NCI-H510A (cell line): ENCODE measurements at places on chromosomes 3 and 15.

- no peak for DNase-seq
Measured at GRCh38 chr15:62940755-62941361, 101.7 kb upstream of the TPM1 start.

DNA sequence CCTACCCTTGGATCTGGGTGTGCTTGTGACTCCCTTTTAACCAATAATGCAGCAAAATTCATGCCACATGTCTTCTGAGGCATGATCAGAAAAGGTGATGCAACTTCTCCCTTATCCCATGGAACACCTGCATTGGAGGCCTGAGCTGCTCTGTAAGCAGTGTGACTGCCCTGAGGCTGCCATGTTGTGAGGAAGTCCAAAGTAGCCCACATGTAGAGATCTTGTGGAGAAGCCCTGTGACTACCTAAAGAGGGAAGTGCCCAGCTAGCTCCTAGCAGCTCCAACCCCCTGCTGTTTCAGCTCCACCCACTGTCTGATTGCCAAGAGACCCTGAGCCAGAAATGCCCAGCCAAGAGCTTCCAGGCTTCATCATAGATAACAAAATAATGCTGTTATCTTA lies 6.4 kb upstream of the NR1D2 start:
- no peak for DNase-seq

DNA sequence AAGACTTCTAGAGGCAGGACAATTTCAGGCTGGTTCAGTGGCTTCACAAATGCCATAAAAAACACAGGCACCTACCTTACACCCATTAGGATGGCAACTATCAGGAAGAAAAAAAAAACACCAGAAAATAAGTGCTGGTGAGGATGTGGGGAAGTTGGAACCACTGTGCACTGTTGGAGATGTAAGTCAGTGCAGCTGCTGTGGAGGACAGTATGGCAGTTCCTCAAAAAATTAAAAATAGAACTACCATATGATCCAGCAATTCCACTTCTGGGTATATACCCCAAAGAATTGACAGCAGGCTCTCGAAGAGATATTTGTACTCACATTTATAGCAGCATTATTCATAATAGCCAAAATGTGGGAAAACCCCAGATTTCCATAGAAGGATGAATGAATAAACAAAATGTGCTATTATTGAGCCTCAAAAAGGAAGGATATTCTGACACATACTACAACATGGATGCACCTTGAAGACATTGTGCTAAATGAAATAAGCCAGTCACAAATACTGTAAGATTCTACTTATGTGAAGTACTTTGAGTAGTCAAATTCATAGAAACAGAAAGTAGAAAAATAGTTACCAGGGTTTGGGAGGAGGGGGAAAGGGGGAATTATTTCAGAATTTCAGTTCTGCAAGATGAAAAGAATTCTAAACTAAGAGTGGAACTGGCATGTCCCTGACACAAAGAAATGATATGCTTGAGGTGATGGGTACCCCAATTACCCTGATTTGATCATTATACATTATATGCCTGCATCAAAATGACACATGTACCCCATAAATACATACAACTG lies 40.9 kb downstream of the NR1D2 start:
- no peak for DNase-seq

- no peak for DNase-seq
Measured at GRCh38 chr15:43939070-43939469, 112.3 kb downstream of the WDR76 start.

- DNase-seq, result no peak
Measured at GRCh38 chr3:68997887-68998286, 15.6 kb downstream of the EOGT start.

DNA sequence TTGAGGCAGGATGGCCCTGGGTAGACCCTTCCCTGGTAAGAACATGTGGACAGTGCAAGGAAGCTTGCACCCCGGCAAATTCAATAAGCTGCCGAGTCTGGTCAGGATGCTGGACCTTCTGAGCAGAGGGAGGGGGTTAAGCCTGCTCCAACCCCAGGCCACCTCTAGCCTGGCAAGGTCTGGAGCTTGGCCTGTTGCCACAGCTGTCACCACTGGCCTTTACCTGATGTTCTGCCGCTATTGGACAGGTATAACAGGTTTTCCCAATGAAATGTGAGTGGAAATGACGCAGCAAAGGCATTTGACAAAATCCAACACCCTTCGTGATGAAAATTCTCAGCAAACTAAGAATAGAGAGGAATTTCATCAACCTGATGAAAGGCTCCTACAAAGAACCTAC lies 699 bp upstream of the MESP1 start:
- no peak for DNase-seq

GRCh38 chr3:31508452-31509146 lies 24.1 kb upstream of the STT3B start:
- DNase-seq, result no peak

GRCh38 chr15:67097930-67098740 lies 32.7 kb downstream of the SMAD3 start:
- DNase-seq, result no peak

- DNase-seq, result no peak
Measured at GRCh38 chr3:143255739-143256138, 136.2 kb downstream of the CHST2 start.

- DNase-seq, result no peak
Measured at GRCh38 chr3:19541284-19541683, 392.7 kb downstream of the EFHB start.

DNA sequence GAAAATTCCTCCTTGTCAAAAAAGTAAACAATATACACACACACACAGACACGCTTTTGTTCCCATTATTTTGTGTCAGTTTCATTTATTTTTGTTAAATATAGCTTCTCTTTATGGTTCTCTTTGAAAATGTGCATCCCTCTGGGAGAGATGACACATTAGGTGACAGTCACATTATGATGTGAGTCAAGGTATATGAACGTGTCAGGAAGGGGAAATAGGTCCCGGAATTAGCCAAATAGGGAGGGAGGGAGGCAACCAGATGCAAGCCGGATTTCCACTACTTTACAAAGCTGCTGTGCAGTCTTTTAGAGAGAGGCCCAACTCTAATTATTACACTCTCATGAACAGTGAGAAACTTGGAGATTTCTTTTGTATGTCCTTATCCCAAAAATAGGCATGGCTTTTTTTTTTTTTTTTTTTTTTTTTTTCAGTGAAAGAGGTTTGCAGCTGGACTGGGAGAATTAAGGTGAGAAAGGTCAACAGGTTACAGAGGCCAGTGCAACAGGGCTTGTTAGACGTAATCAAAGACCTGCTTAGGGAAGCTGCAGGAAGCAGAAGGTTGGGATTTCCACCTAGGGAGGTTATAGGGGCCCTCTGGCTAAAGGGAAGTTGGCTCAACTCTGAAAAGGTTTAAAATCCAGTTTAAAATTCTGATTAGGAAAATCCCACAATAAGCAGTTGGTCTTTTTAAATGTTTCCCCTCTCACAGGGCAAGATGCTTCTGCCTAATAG lies 240.5 kb upstream of the UBE2E1 start:
- DNase-seq, result no peak

DNA sequence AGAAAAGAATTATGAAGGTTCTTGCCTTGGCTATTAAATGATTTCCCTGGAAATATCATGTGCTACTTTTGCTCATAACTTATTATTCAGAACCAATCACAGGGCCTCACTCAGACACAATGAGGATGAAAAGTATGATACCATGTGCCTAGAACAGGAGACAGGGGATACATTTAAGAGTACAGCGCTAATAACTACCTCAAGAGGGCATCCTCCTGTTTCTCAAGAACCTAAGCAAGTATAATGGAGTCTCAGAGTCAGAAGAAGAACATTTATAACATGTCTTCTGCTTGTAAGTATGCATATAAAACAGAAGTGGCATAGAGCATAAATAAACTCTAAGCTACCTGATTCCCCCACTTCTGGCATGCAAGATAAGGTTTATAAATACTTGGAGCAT lies 125.4 kb upstream of the MME start:
- DNase-seq, result no peak

GRCh38 chr15:41620536-41621199 lies 39.5 kb upstream of the MGA start:
- DNase-seq, result no peak

DNA sequence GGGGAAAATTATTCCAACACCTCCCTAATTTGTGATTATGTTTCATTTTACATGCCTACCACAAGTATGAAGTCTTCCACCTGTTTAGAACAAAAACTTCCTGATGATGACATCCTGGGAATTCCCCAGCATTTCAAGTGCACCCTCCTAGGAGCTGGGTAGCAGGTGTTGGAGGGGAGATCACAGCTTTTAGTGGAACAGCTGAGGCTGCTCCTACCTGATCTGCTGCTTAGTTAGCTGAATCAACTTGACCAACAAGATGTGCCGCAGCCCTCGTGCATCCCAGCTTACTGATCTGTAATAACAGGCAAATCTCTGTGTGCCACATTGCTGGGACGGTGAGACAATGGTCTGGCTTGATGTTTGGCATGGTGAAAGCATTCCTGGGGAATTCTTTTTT lies 29.7 kb downstream of the TRAK1 start:
- DNase-seq, result no peak

DNA sequence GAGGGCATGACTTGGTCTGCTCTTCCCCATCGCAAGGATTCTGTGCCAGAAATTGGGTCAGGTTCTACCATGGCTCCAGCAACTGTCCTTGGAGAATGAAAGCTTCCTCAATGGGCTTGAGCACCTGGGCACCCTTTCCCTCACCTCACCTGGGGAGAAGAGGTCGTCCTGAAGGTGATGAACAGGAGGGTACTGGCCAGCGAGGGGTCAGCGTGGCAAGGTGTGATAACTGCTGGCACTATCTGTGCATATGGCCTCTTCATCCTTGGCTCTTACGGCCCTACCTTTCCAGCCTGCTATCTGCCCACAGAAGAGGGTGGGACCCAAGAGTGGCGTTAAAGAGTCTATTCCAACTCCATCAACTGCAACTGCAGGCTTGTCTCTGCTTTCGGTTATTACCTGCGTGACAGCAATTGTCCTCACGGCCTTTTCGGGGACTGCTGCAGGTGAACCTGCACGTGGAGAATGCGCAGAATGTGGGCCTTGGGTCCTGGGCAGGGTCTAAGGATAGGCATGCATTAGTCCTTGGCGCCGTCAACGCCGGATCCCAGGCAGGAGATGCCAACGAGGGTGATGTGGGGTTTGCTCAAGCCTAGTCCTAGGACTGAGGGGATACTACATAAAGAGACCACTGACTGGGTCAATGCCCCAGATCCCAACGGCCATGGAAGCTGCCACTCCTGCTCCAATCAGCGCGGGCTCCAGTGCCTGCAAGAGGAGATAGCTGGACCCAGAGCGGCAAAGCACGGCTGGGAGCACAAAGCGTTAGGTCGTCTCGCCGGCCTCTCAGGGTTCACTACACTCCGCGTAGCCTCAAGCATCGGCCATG lies 625 bp upstream of the RBM15B start:
- no peak for DNase-seq

GRCh38 chr15:66634540-66634939 lies 67.5 kb upstream of the SMAD6 start:
- DNase-seq, result no peak

- DNase-seq, result no peak
Measured at GRCh38 chr3:110576960-110577359, 494.7 kb upstream of the NECTIN3 start.

GRCh38 chr3:15557511-15557946 lies 36.0 kb upstream of the COLQ start:
- DNase-seq, result peak; percentile 8

DNA sequence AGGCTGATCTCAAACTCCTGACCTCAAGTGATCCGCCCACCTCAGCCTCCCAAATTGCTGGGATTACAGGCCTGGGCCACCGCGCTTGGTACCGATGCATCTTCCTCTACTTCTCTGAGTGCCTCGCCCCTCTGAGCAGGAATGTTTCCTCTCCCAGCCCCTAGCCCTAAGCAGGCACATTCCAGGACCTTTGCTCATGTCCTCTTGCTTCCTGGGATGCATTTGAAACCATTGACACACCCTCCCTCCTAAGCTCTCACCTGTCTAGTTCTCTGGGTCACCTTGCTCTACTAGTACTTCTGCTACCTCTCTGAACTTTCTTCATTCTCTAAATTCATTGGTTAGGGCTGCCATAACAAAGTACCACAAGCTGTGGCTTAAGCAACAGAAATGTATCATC lies 17.9 kb upstream of the UACA start:
- no peak for DNase-seq

DNA sequence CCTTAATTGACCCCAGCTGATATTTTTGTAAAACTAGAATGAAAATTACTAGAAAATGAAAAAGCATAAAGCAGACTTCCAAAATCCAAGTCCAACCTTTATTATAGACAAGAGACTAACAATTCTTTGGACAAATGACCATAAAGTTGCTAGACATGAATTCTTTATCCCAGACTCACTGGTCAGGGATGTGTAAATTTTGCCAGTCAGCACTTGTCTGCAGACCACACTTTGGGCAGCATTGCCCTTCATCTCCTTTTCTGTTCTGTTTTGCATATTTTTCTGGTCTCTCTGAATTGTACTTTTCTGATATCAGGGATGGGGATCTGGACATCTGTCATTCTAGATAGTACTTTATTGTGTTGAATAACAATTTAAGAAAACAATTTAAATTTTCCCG lies 10.1 kb upstream of the RBMS3 start:
- DNase-seq, result no peak

DNA sequence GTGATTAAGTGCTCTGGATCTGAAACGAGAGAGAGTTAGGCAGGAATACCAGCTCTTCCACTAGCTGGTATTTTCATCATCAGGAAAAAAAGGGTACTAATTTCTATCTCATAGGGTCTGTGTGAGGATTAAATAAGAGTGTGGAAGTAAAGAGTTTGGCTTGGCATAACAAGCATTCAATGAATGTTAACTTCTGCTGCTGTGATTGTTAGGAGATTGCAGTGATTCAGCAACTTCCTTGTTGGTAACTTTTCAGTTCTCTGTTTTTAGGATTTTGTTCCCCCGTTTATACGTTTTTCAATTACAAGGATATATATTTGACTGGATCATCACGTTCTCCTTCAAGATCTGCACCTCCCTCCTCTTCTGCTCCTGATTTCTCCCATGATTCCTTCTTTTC lies 65.9 kb upstream of the MYO5C start:
- DNase-seq, result no peak

- DNase-seq, result no peak
Measured at GRCh38 chr3:58043933-58044332, 35.7 kb downstream of the FLNB start.

- no peak for DNase-seq
Measured at GRCh38 chr3:181730316-181730715, 18.6 kb downstream of the SOX2 start.

- DNase-seq, result no peak
Measured at GRCh38 chr15:40815042-40815698, 7.9 kb upstream of the DNAJC17 start.

DNA sequence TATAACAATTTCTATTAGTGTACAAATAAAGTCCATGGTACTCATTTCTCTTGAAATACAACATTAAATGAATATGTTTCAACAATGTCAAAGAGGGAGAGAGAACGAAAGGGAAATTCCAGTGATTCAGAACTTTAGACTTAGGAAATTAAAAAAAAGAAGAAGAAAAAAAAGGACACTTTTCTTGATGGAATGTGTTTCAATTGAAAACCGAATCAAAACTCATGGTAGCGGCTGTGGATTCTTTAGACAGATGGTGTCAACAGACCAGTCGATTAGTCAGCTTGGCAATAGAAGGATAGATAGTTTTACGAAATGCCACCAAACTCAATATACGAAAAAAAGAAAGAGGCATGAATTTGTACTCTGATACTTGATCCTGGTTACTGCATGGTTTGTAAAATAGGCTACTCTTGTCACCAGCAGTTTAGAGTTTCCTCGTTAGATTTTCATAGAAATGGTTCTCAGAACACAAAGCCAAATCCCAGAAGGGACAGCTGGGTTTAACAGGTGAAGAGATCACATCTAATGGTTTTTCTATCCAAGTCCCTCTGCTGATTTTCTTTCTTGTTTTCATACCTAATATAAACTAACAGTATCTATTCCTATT lies 793.5 kb downstream of the ROBO1 start:
- no peak for DNase-seq
